ENCODE measurements at places on chromosomes 2 and 18.

- no peak for DNase-seq
Measured at GRCh38 chr18:8777846-8778245, 72.5 kb downstream of the MTCL1 start.

DNA sequence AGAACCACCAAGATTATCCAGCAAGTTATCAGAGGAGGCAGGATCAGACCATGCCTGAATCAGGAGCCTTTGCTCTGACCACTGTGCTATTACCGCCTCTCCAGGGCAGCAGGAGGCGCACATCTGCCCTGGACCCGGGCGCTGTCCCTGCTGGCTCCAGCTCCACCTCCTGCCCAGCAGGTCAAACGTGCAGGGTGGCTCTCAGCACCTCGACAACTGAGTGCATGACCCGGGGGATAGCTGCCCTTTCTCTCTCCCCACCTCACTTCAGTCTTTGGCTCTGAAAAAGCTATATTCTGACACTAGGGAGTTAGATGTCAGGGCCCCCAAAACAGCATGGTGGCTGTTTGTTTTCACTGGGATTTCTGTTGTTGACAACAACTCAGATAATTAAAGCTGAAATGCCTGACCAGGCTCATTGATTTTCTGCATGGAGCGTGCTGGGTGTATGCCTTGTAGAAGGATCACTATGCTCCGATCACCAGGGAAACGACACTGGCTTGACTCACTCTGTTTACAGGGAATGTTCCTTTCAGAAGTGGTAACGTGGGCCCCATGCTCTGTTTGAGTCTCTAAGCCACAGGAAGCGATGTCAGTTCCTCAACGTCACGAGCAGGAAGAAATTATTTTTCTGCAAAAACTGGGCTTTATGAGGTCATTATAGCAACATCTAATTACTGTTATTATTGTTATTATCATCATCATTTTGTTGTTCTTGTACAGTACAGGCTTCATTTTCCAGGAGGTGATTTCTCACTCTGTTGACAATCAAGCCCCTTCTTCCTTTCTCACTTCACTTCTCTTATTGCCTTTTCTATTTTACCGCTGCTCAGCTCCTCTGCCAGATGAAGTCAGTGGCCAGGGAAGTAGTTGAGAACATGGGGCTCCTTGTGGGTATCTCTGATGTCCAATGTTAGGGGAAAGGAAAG lies 125.6 kb downstream of the PLB1 start:
- DNase-seq = peak; percentile 10

DNA sequence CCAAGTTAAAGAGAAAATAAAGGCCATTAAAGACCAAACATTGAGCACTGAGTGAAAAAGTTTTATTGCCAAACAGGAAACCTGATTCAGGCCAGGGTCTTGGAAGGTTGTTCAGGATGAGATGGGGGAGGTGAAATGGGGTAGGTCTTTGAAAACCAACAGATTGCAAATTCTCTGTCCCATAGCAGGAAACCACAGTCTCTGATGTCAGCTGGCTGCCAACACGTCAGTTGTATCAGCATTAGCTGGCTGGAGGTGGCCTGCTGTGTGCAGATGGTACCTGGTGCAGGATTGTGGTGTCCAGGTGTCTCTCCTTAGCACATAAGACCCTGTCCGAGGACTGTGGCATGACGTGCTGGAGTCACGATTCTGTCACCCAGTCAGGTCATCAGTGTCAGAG lies 106.3 kb downstream of the MSH2 start:
- no peak for DNase-seq

DNA sequence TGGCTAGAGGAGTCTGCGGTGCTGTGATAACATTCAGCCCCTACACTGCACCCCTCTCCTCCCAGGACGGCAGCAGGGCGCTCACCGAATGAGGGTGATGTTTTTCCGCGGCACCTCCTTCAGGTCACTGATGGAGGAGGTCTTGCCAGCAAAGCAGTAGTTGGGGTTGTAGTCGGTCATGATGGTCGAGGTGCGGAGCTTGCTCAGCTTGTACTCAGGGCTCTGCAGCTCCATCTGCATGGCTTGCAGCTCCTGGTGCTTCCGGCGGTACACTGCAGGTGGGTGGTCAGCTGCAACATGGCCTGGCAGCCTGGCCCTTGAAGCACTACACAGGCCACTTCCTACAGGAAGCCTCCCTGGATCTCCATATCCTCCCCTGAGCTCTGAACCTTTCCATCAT lies 108.0 kb downstream of the CLIP4 start:
- no peak for DNase-seq

DNA sequence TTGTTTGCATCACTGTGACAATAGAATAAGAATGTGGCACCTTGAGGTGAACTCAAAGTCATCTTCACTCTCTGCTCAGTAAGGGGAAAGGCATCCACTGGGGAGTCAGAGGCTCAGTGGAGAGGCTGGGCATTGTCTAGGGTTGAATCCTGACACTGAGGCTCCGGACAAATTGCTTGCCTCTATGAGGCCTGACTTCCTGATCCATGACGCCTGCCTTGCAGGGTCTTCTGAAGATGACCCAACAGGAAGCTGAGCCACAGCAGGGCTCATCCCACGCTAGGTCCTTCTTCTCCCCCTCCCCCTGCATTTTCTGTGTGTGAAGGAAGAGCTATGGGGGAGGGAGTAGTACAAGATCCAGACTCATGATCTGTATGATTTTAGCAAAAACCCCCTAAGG lies 265.1 kb downstream of the SH3BP4 start:
- DNase-seq = no peak

DNA sequence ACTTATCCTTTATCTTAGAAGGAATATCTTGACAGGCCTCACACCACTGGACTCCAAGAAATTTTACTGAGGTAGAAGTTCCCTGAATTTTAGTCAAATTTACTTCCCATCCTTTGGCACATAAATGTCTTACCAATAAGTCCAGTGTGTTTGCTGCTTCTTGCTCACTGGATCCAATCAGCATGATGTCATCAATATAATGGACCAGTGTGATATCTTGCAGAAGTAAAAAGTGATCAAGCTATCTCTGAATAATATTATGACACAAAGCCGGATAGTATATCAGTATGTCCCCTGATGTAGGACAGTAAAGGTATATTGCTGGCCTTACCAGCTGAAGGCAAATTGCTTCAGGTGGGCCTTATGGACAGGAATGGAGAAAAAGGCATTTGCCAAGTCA lies 6.9 kb upstream of the GYPC start:
- DNase-seq = no peak

- DNase-seq = no peak
Measured at GRCh38 chr2:238174291-238174690, 15.5 kb downstream of the ERFE start.

DNA sequence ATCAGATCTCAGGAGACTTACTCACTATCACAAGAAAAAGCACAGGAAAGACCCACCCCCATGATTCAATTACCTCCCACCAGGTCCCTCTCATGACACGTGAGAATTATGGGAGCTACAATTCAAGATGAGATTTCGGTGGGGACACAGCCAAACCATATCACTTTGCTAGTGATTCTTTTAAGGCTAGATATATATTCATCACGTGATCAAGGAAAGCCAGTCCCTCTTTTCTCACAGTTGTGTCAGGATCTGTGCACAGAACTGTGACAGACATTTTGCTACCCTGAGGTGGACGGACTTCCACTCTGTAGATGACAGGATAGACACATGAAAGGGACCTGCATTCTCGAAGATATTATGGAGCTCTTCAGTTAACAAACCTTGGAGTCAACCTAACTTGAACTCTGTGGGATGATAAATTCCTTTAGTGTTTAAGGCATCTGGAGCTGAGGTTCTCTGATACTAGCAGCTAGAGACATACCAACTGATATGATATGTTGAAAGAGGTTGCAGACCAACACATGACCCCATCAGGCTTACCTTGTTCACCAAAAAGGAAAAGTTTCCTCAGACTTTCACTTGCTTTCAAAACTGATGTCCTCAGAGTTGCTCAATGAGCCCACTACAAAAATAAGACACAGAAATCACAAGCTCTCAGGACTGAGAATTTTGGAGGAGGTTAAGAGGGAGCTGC lies 66.3 kb upstream of the SCG2 start:
- DNase-seq = no peak

DNA sequence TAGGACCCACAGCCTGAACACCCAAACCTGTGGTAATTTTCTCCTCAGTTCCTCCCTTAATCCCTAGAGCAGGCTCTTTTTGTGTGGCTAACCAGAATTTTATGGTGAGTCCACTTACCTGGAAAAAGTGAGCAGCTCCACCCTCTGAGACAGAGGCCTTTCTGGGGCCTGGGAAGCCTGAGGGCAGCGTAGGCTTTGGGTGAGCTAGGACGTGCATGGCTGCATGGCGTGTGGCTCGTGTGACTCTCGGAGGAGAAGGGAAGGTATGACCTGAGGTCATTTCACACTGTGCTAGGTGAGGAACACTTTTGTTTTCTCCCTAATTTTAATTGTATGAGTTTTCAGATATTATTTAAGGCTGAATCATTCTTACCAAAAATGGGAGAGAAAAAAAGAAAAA lies 73.5 kb upstream of the DYNAP start:
- DNase-seq = no peak

DNA sequence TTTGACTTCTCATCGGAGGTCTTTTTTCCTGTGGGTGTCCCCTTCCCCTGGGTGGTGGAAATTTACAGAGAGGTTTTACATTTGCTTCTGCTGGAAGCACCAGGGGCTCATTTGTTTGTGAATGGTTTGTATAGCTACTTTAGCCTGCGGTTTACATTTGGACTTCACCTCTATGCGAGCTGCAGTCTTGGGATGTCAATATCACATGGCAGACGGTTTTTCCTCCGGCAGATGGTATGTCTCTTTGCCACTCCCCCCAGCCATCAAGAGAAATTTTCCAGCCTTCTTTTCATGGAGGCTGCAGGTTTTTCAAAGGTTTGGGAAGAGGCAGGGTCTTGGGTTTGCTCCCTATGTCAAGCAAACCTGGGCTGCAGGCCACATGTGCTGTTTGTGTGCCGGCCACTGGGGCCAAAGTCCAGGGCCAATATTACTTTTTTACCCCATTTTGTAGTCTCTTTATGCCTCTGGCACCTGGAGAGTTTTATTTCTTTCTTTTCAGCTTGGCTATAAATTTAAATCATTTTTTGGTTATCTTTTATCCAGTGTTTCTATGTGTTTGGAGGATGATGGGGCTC lies 23.9 kb upstream of the BOD1L2 start:
- DNase-seq = no peak

GRCh38 chr2:126244937-126245336 lies 411.0 kb upstream of the GYPC start:
- peak; percentile 62 for DNase-seq

- no peak for DNase-seq
Measured at GRCh38 chr2:104975851-104976250, 62.0 kb upstream of the MRPS9 start.
